ENCODE measurements at places on chromosomes 6 and 20.
A peak's percentile ranks its signal among the peaks of the same experiment; 100 is the strongest.

DNA sequence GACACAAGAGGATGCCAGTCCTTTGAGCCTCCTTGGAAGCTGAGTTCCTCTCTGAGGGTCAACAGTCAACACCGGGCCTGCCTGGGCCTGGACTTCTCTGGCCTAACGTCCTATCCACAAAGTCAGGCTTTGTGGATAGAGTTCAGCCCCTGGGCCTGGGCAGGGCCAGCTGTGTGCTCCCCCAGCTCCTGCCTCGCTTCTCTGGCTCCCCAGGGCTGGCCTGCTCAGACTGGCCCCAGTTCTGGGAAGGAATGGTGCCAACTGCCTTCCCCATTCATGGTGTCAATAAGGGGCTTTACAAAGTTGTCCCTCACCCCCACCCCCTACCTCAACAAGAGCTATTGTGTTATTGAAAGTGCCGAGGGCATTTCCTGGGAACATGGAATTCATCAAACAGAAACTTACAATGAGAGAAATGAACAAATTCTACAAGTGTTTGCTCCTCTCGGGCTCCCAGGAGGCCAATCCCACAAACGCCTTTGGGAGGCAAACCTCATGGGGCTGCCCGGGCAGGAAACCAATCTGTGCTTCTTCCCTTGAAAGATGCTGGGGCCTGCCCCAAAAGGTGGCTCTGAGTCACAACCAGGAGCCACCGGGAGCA lies 26.5 kb upstream of the PPP1R14C start:
- no peak for DNase-seq

DNA sequence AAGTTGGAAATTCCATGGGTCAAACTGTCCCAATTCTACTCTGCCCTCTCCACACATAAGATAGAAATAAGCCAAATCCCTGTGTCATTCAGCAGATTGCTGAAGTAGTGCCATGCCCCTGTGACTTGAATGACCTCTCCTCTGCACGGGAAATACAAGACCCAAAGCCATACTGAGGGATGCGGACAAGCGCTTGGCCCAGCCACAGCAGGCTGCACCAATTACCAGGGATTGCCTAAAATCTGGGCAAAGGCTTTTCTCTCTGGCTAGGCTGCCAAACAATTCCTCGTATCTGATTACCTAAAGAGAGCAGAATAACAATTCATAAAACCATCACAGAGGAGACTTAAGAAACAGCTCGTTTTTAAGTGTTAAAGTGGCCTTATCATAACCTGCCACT lies 421.8 kb upstream of the JARID2 start:
- DNase-seq: no peak

DNA sequence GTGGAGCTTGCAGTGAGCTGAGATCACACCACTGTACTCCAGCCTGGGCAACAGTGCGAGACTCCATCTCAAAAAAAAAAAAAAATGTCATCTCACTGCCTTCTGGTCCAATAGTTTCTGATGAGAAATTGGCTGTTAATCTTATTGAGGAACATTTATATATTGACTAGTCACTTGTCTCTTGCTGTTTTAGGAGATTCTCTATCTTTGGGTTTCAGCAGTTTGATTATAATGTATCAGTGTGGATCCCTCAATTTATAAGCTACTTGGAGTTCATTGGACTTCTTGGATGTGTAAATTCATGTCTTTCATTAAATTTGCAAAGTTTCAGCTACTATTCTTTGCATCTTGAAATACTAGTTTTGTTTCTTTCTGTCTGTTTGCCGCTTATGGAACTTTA lies 11.2 kb downstream of the ZGPAT start:
- DNase-seq: no peak

- no peak for DNase-seq
Observed at GRCh38 chr6:138953451-138953850, 34.6 kb downstream of the REPS1 start.

GRCh38 chr6:63802606-63803206 lies 167.1 kb downstream of the PHF3 start:
- no peak for DNase-seq

DNA sequence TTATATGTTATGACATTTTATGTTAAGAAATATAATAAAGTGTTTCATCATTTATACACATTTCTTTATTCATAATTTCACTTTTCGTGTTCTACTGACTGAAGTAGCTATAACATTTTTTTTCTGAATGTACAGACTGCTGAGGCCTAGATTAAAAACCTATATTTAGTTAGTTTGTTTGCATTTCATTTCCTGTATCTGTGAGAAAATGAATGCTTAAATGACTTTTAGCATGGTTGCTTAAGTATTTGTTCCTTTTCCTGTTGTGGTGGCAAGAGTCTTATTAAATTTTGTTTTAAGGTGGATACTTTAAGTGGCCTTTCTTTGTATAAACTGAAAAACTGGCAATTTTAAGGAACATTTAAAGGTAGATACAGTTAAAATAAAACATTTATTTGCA lies 779.7 kb upstream of the MAN1A1 start:
- no peak for DNase-seq

- no peak for DNase-seq
Observed at GRCh38 chr6:131244942-131245341, 109.7 kb downstream of the AKAP7 start.

- DNase-seq: no peak
Observed at GRCh38 chr6:112408522-112408921, 61.4 kb downstream of the RFPL4B start.

DNA sequence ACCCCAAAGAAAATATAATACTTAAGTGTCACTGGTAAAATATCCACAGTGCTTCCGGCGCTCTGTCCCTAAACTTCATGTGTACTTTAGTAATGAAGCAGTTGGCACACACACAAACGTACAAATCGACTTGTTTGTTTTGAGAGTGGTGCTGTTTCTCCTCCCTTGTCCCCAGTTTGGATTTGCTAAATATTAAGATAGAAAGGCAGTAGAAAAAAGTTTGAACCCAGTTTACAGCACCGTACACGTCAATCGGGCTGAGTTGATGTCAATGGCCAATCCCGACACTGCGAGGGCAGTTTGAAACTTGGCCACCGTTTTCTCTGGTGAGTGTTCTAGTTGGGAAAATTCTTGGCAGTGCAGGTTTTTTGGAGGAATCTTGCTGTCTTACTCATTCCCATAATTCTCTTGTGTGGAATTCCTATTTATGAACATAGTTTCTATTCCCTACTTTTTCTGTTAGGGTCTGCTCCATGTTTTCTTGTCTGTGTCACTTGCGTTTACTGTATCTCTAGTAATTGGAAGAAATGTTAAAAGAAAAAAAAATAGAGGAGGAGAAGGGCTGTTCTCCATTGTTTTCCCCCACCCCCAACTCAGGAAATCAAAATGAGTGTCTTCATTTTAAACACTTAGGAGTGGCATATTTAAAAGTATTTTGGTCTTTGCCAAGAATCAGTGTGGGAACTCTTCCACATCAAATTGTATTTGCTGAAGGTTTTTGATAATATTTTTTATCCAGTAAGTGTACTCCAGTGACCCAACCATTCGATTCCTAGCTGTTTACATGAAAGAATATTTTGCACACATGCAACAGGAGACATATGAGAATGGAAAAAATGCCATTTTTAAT lies 72.3 kb downstream of the OR2B2 start:
- DNase-seq: peak; percentile 68

DNA sequence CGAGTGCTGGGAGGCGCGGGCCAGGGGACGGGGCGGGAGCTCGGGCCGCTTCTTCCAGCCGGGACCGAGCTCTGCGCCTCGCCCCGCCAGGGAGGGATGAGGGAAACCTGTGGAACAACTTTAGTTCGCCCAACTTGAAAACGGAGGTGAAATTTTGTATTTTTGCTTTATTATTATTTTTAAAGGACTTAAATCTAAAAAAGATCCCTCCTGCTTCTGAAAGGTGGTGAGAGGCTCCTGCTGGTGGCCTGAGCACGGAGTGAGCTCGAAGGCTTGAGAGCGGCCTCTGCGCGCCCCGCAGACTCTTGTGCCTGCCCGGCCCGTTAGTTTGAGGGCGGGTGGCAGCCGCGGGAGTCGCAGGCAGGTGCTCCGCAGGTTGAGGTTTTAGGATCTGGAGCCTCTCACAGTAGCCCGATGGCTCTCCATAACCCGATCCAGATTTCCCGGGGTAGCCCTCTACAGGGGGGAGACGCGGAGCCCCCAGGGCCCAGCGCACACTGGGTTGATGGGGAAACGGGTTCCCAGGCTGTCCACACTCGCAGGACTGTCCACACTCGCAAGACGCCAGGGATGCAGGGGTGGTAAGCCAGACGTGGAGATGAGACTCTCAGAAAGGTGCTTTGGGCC lies 46.2 kb upstream of the SUPT3H start:
- DNase-seq: no peak

DNA sequence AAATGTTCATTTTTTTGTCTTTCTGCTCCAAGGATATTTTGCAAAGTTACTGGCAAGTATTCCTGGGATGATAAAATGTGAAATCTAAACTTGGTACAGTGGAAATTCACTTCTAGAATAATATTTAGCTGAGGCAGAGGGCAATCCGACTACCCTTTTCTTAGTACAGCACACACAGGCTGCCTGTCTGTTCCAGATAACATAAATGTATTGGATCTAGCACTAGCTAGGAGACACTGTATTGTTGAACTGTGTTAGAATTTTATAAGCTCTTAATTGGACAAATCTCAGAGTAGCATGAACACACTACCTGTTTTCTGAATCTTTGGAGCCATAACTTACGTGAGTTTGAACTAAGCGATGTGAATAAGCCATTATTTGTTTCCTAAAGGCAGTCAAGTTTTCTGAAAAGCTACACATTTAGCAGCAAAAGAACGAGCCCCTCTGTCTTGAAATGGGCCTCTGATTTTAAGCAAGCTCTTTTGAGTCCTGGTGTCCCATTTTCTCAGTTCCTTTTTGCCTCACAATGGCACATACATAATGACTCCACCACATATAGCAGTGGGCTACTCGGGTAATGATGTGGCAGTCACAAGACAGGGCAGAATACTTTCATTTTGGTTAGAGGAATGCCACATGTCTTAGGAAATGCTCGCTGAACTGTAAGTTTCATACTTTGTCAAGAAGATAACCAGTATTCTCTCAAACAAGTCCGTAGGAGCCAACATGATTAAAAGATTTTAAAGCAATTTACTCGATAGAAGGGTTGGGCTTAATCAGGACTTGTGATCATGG lies 116.5 kb upstream of the ESR1 start:
- no peak for DNase-seq

- peak; percentile 23 for DNase-seq
Observed at GRCh38 chr6:90204327-90205056, 92.2 kb downstream of the BACH2 start.

GRCh38 chr6:65091561-65091960 lies 615.5 kb downstream of the EYS start:
- no peak for DNase-seq

GRCh38 chr6:139447656-139447975 lies 73.2 kb upstream of the CITED2 start:
- peak; percentile 60 for DNase-seq

GRCh38 chr6:9083108-9083507 lies 647.8 kb upstream of the SLC35B3 start:
- no peak for DNase-seq

DNA sequence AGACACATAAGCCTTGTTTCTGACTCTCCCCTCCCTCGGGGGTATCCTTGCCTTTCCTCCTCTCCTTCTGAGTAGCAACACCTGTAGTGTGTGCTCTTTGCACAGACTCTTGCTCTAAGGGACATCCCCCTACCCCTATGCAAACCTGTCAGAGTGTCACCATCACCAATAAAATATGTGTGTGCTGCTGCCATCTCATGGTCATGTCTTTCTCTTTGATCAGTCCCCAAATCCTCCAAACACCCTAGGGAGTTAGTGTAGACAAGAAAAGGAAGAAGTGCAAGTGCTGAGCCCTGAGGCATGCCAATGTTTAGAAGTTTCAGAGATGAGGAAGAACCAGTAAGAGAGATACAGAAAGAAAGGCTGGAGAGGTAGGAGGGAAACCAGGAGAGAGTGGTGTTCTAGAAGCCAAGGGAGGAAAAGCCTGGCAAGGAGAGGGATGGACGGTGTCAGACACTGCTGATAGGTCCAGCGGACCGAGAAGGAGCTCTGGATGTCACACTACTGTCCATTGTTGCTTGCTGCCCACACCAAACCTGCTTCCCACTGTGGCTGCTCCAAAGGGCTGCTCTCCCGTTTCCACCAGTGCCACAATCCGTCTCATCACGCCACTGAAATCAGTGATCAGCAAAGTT lies 16.4 kb downstream of the TRMT6 start:
- DNase-seq: no peak

- peak; percentile 73 for DNase-seq
Observed at GRCh38 chr20:1108437-1108920, 9.9 kb upstream of the PSMF1 start.

DNA sequence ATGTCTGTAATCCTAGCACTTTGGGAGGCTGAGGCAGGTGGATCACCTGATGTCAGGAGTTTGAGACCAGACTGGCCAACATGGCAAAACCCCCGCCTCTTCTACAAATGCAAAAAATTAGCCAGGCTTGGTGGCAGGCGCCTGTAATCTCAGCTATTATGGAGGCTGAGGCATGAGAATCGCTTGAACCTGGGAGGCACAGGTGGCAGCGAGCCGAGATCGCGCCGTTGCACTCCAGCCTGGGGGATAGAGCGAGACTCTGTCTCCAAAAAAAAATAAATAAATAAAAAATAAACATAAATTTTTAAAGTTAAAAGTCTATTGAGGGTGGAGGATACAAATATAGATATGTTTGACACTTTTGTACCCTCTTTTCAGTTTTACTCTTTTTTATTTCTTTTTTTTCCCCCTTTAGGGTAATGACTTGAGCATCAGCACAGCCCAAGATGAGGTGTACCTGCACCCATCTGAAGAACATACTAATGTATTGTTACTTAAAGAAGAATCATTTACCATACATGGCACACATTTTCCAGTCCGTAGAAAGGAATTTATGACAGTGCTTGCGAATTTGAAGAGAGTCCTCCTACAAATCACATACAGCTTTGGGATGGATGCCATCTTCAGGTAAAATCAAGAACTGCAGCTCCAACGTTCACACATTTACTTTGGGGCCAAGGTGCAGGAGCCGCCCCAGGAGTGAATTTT lies 368.9 kb downstream of the LAMA2 start:
- peak; percentile 10 for DNase-seq

DNA sequence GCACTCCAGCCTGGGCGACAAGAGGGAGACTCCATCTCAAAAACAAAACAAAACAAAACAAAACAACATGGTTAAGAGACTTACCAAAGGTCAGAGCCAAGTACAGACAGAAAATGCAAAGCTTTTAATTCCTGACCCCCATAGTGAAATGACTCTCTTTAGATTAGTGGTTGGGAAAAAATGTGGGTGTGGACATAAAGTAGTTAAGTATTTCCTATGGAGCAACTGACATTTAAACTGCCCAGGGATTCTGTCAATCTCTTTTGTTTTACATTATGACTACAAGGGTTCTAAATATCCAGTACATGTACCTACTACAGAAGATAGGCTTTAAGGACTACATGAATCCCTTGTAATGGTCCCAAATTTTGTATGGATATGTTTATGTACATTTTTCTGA lies 75.1 kb downstream of the IRAK1BP1 start:
- DNase-seq: no peak

DNA sequence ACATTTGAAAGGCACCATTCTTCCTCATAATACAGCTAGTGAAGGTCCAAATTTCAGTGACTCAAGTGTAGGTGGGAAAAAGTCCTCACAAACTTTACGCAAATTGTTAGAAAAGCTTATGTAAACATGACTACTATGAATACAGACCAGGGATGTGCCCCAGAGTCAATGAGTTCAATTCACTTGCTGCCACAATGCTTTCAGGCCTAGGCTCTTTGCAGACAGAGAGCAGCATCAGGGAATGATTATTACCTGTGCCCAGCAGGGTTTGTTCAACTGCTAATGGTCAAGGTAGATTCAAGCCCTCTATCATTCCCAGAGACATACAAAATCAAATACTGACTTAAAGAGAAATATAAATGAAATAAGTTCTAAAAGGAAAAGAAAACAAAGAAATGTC lies 84.0 kb downstream of the LAMA2 start:
- DNase-seq: no peak

Measured in hematopoietic multipotent progenitor cell treated with erythropoietin and hydrocortisone succinate and interleukin-3 and kit ligand, for 15 days (in vitro differentiated cells).